Myometrial cell (primary cell): ENCODE measurements at places on chromosomes 7 and 10. TPM values are rescaled to one million over a fixed set of nuclear protein-coding genes. Genes with fewer than 3 reads are reported as not detected.

Gene STEAP2
- total RNA-seq, result 2.6 and 3.9 TPM in 2 replicates

Gene SCIN
- not detected in 2 replicates for total RNA-seq

Gene VIPR2
- under 0.01 TPM in 1 of 2 replicates, not detected in the other for total RNA-seq

Gene MSMB
- not detected in 2 replicates for total RNA-seq

Gene NRCAM
- 1.1 TPM in 1 of 2 replicates, not detected in the other for total RNA-seq

Gene NME8
- total RNA-seq, result not detected in 2 replicates

Gene C10orf67
- total RNA-seq, result 0.29 and 0.53 TPM in 2 replicates

Gene ARMC3
- not detected in 2 replicates for total RNA-seq

Gene PDZD8
- 11.8 and 15.1 TPM in 2 replicates for total RNA-seq

Gene PPP3CB
- 16.1 and 28.0 TPM in 2 replicates for total RNA-seq

Gene ADAM8
- 5.0 and 22.2 TPM in 2 replicates for total RNA-seq

Gene PRSS37
- not detected in 2 replicates for total RNA-seq

Gene SLC35B4
- total RNA-seq, result 12.7 and 12.9 TPM in 2 replicates

Gene OR2A5
- total RNA-seq, result not detected in 2 replicates

Gene SPDYE16
- not detected in 2 replicates for total RNA-seq
